Activated CD8-positive, alpha-beta T cell treated with anti-CD3 and anti-CD28 coated beads for 36 hours (primary cell): ENCODE measurements at places on chromosomes 16 and 17.

GRCh38 chr16:85304337-85304736, 192.1 kb upstream of the CIBAR2 start:
- no peak for DNase-seq

- DNase-seq: no peak
These were observed 786 bp downstream of the TMC7 start for GRCh38 chr16:18984435-18985005.

DNA sequence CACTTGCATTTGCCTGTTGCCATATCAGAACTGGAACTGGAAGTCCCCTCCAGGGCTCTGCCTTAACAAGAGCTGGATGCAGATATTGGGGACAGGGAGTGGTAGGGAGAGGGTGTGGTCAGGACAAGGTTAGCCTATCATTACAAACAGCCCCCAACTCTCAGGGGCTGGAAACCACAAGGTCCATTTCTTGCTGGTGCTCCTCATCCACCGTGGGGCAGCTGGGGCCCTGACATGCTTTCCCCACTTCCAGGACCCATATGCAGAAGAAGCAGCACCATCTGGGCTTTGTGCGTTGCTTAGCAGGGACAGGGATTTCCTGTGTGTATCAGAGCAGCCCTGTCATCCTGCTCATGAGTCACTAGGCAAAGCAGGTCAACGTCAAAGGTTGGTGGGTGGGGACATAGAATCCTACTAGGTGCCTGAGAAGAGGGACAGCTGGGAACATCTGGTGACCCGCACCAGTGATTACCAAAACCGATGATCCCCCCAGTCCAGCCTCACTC, 26.9 kb downstream of the RGS9 start:
- peak; percentile 81 for DNase-seq

DNA sequence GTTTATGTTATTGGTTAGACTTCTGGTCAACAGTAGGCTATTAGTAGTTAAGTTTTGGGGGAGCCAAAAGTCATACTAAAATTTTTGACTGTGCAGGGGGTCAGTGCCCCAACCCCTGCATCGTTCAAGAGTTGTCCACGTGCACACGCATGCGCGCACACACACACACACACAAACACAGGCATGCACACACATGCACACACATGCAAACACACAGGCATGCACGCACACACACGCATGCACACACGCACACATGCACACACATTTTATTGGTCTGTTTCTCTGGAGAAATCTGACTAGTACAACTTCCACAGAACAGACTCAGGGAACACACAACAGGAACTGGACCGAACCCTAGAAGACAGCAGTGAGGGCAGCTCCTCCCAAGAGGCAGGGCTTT, 24.4 kb upstream of the USP10 start:
- no peak for DNase-seq

DNA sequence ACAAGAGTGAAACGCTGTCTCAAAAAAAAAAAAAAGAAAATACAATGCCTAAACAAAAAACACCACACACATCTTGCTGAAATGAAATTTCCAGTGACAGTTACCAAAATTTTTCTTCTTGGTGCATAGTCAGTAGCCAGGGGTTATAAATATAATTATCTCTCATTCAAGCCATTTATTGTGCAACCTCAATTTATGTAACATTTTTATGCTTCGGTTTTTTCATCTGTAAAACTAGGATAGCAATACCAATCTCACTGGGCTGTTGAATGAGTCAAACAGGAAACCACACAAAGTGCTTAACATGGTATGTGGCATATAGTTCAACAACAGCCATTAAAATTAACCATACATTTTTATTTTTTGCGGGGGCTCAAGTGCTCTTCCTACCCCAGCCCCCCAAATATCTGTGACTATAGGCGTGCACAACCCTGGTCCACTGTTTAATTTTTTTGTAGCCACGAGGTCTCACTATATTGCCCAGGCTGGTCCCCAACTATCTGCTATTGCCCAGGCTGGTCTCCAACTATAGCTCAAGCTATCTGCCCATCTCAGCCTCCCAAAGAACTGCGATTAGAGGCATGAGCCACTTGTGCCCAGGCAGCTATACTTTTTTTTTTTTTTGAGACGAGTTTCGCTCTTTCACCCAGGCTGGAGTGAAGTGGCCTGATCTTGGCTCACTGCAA, 2.6 kb downstream of the COG4 start:
- peak; percentile 23 for DNase-seq

DNA sequence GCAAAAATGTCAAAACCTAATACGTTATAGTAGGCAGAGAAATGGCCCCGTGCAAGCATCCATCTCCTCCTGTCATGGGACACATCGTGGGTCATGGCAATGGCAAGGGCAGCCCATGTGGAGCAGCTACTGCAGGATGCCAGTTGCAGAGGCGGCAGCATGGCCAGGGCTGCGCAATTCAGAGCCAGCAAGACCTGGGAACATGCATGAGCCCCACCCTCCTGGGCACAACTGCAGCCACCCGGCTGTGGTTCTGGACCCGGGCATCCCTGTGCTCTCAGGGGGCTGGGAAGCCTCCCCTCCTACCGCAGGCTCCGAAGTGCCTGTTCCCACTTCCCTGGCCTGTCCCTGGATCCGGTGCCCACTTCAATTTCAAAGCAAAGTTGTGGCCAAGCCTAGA, 203.6 kb downstream of the CPPED1 start:
- no peak for DNase-seq

- DNase-seq: no peak
These were observed 255.6 kb upstream of the SDK2 start for GRCh38 chr17:73899839-73900238.

DNA sequence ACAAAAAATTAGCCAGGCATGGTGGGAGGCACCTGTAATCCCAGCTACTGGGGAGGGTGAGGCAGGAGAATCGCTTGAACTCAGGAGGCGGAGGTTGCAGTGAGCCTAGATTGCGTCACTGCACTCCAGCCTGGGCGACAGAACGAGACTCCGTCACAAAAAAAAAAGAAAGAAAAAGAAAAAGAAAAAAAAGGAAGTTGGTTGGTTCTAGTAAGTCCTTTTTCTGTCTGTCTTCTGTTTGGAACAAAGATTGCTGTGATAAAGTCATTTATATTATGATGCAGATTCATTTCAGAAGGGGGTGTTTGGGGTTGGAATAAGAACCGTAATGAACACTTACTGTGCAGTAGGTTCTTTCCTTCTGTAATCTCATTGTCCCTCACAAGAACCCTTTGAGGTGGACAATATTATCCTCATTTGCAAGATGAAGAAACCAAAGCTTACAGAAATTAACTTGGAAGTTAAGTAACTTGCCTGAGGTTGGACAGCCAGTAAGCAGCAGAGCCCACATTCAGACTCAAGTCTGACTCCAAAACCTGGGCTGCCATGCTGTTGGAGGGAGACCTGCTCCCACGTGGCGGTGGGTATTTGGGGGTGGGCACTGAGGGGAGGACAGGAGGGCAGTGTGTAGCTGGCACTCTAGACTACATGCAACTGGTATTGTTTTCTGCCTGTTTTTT, 10.3 kb downstream of the MINK1 start:
- no peak for DNase-seq

DNA sequence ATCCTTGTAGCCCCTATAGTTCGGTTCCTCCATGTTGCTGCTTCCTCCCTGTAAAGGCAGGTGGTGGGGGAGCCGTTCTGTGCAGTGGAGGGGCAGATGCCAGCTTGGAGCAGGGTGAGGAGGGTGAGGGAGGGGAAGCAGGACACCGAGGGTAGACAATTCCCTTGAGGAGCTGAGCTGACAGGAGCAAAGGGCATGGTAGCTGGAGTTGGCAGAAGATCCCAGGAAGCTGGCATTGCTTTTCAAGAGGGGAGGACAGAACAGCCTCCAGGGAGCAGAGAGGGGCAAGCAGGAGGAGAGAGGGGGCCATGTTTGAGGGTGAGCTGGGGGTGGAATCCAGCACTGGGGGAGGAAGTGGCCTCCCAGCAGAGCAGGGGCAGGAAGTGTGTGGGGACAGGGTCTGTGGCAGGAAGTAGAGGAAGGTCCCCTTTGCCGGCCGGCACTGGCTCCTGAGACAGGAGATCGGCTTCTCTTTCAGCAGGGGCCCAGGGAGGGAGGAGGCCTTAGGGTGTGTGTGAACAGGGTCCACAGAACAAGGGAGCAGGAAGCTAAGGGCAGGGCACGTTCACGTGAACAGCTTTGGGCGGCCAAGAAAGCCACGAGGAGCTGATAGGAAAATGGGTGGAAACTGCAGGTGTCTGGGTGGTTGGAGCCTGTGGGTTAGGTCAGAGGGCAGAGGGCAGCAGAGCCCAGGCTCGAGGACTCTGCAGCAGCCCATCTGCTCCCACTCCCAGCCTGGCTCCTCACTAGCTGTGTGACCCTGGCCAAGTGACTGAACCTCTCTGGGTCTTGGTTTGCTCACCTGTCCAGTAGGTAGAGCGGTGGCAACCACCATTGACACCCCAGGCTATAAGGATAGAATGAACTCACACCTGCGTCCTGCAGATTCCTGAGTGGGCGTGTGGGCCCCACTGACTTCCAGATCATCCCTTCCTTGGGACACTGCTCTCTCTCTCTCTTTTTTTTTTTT, 17.5 kb upstream of the SPNS2 start:
- peak; percentile 75 for DNase-seq

DNA sequence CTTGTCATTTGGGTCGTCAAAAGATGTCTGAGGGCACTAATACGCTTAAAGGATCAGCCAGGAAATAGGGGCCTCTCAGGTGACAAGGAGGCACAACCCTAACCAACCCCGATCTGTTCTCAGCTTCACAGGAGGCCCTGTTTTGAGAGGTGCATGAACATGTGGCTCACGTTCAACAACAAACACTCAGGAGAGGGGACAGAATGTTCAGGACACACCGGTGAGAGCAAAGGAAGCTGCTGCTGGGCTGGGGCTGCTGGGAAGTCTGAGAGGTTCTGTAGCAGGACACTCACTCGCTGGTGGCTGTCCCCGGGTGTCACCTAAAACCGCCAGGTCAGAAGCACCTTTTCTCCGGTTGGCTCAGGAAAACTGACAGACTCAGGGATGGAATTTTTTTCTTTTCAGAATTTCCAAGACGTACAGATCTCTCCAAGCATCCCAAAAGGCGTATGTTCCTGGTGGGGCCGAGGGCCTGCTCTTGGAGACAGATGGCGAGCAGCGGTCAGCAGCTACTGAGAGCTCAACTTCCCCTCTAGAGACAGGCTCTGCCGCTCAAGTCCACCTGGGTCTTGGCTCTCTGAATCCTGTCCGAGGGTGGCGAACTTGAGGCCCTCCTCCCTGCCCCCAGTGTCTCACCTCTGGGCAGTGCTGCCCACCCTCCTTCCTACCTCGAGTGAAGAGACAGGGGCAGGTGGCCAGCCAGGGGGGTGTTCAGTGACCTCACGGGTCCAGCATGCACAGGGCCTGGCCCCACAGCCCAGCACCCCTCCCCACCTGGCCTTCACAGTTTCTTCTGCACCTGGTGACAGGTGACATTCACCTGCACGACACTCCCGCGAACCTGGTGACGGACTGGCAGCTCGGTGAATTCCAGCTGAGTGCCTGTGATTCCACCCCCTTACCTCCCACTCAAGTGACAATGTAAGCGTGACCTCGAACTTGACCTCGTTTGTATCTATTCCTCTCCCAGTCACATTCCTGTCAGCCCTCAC, 22.9 kb downstream of the CLUH start:
- no peak for DNase-seq

GRCh38 chr17:64160378-64160777, 30.4 kb upstream of the ERN1 start:
- DNase-seq: no peak

DNA sequence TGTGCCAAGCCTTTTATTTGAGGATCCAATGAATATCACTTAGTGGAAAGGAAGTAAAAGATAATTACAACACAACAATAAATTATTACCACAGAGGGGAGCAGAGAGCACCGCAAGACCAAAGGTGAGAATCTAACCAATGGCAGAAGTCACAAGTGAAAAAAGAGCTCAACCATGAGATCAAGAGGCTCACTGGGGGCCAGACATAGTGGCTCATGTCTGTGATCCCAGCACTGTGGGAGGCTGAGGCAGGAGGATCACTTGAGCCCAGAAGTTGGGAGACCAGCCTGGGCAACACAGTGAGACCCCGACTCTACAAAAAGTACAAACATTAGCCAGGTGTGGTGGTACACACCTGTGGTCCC, 17.7 kb downstream of the ANKRD11 start:
- no peak for DNase-seq

DNA sequence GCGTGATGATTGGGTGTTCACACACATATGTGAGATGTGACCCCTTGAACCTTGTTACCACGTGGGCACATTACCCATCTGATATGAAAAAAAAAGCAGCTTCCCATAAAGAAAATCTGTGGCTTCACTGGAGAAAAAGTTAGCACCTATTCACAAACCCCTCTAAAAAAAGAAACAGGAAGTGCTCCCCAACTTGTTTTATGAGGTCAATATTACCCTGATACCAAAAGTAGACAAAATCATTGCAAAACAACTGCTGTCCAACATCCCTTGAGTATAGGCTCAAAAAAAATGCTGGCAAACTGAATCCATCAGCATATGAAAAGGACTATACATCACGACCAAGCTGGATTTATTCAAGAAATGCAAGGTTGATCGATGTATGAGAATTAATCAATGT, 99.7 kb upstream of the RBL2 start:
- no peak for DNase-seq

- no peak for DNase-seq
These were observed 8.4 kb upstream of the CDRT4 start for GRCh38 chr17:15475631-15476354.

- DNase-seq: no peak
These were observed 1.2 kb downstream of the SLC9A5 start for GRCh38 chr16:67250045-67250327.

- no peak for DNase-seq
These were observed 14.8 kb upstream of the NUDT16L1 start for GRCh38 chr16:4678596-4678995.

- DNase-seq: peak; percentile 32
These were observed 480.0 kb downstream of the PMP22 start for GRCh38 chr17:14784997-14785696.
